ENCODE measurements at places on chromosomes 5 and 9.

- no peak for DNase-seq
These were observed 348.3 kb downstream of the NDUFS4 start for GRCh38 chr5:53908757-53909156.

DNA sequence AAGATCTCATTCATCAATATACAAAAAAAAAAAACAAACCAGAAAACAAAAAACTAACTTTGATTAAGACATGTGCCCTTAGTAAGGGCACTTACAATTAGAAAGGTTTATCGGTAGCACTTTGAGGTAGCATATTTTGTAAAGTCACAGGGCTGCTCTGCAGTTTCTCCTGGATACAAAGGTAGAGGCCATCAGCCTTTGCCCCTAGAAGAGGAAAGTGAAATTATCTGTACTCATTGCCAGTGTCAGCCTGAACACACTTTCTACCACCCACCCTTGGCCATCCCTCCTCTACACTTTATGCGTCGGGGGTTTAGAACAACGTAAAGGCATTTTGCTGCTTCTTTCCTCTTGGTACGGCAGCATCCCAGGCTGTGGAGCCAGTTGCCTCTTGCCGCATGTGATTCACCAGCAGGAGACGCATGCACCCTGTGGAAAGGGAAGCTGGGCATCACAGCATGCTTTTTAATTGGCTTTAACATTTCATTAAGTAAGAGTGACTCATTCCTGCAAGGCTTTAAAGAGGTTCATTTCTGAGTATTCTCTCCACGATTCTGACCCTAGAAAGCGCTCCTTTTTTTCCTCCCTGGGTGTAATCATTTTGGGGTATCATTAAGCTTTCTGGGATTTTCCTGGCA, 84.6 kb downstream of the CEMIP2 start:
- no peak for DNase-seq

- DNase-seq: no peak
These were observed 100.5 kb upstream of the SNX2 start for GRCh38 chr5:122674385-122674784.

DNA sequence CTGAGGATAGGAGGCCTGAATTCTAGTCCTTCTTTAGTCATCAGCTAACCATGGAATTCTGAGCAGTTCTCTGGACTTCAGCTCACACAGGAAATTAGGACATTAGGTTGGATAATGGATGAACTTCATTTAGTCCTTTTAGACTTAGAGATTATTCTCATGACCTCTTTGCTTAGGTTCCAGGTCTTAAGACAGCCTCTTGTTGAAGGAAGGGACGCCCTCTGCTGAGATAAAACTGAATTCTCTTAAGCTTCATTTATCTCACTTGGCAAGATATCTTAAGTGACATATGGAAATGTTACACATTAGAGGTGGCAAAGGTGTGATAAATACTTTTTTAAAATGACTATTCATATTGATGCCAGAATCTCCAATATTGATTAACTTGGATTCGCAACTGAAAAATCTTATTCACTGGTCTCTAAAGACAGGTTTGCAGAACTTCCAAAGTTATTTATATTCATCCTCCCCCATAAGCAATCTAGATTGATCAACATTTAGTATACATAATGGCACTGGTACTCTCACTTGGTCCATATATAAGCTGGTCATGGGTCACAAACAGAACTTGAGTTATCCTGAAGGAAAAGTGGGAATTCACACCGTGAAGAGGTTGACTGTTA, 16.9 kb upstream of the ZNF366 start:
- peak; percentile 40 for DNase-seq

DNA sequence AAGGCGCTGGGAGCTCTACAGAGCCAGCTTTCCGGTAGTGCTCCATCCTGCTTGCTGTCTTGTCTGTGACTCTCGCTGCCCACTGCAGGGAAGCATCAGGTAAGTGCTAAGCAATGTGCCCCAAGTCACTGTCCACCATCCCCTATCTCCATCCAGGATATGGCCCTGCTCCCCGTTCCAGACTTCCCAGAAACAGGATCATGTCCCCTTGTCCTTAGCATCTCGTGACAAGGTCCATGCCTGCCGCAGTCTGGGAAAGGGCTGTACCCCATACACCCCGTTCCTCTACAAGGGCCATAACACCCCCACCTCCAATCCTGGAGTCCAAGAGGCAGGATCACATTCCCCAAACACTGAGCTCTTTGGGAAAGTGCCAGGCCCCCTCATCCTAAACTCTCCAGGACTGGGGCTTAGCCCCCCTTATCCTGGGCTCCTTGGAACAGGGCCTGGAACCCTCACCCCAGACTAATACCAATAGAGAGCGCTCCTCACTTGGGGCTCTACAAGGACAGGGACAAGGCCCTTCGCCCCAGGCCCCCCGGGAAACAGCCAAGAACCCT, 566 bp downstream of the RPP25L start:
- no peak for DNase-seq

- peak; percentile 78 for DNase-seq
These were observed 351.1 kb upstream of the RIOK2 start for GRCh38 chr5:97534166-97534565.

GRCh38 chr5:56638768-56639238, 176.5 kb upstream of the MAP3K1 start:
- DNase-seq: no peak

- peak; percentile 41 for DNase-seq
These were observed 40.3 kb upstream of the GNE start for GRCh38 chr9:36298566-36298965.

DNA sequence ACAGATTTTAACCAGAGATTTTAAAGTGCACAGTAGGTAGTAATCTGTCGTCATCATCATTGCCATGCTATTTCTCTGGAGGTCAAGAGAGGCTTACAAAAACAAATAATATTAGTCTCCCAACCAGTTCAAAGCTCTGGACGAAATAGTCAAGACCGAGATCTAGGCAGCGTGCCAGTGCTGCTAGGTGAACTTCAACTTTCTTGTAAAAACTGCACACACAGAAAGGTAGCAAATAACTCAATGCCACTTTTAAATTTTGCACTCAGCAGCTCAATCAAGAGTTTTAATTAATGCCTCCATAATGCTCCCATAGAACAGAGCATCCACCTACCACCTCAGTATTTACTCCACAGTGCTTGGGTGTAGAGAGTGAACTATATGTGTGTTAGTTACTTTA, 656.8 kb downstream of the IRX1 start:
- DNase-seq: no peak

DNA sequence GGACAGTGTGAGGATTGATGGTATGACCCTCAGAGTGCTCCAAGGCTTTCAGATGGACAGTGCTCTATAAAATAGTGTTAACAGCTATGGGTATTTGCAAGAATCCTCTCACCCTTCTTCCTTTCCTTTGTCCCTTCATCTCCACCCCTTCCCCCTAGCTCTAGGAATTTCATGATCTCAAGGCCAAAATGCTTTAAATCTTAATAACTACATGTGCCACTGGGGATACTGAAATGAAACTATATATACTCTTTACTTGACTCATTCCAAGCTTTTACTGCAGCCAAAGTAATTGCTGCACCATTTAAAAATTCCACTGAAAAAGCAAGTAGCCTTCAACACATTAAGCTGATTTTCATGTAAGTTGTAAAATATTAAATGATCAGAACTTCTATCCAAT, 361.6 kb upstream of the SLC30A5 start:
- no peak for DNase-seq

- DNase-seq: no peak
These were observed 22.9 kb downstream of the DNAH5 start for GRCh38 chr5:13921578-13921977.

- no peak for DNase-seq
These were observed 159.2 kb downstream of the NSG2 start for GRCh38 chr5:174204535-174205313.

DNA sequence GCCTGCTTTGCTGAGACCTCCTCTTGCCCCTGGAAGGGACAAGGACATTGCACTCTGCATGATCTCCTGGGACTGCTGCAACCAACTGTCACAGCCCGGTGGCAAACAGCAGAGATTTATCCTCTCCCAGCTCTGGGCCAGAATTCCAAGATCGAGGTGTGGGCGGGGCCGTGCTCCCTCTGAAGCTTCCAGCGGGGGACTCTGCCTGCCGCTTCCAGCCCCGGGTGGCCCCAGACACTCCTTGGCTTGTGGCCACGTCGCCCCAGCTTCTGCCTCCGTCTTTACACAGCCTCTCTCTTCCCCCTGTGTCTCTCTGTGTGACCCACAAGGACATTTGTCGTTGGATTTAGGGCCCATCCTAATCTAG, 67.1 kb downstream of the COL5A1 start:
- DNase-seq: no peak

DNA sequence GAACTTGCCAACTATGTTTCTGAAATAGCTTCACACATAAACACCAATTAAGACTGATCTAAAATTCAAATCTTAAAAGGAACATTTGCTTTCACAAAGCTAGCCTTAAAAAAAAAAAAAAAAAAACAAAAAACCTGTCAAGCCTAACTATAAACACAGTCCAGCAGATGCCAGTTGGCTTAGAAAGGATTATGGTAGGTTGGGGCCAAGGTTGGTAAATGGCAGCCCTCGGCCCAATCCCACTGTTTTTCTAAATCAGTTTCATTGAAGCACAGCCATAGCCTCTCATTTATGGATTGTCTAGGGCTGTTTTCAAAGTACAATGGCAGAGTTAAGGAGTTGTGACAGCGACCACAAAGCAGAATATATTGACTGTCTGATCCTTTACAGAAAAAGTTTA, 75.7 kb upstream of the FRRS1L start:
- DNase-seq: no peak

DNA sequence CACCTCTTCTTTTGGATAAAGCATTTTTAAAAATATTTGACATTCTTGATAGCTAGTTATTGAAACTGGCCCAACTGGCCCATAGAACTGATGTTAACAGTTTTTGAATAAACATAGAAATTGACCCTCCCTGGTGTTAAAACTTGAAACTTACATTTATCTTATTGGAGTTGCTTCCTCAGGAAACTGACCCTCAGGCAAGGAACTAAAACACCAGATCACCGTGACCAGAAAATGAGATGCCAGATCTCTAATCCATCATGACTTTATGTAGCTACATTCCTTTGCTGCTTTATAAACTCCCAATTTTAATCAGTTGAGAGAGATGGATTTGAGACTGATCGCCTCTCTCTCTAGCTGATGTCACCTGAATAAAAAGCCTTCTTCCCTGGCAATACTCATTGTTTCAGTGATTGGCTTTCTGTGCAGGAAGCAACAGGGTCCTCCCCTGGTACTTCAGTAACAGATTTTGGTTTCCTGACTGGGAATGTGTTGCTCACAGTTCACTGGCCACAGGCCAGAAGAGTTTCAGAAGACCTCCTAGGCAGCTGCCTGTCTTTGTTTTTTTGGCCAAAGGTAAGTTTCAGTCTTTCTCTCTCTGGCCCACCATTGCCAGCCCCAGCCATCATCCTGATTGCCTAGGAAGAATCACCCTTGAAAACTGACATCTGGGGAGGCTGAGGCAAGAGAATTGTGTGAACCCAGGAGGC, 212.4 kb downstream of the DTWD2 start:
- DNase-seq: no peak

GRCh38 chr5:35236770-35237169, 6.5 kb upstream of the PRLR start:
- no peak for DNase-seq

- DNase-seq: no peak
These were observed at the start of gene PCDHB3 for GRCh38 chr5:141100243-141100805. TSS of gene PCDHB3 (plus strand) at chr5:141100473. CDS start at chr5:141100650, 177 bp downstream.

DNA sequence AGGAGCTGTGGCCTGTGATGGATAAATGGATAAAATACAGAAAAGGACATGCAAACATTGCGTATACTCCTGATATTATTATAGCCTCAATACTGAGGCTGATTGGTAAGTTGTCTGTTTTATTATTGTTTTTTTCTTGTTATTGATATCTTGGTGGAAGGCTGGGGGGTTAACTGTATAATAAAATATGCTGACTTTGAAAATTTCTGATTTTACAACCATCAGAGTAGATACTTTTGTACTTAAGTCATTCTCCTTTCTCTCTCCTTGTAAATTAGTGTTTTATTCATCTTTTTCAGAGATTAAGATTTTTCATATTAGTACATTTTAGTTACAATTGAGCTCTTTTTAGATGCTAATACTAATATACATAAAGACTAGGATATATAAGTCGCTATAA, 53.5 kb downstream of the ICE1 start:
- DNase-seq: no peak

DNA sequence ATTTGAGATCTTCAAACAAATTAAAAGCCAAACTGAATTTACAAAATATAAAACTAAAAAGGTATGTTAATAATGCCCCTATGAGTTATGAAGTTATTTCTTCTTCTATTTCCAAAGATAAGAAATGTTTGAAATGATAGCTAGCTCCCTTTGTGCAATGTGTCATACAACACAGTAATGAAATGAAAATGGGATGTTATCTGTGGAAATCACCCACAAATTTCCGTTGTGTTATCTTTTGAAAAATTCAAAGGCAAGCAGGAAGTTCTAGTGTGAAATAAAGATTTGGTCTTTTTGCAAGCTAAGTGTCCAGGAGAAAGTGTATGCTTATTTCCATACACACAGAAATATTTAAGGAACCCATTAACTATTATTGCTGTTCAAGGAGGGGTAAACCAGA, 375.3 kb upstream of the PRR16 start:
- no peak for DNase-seq

DNA sequence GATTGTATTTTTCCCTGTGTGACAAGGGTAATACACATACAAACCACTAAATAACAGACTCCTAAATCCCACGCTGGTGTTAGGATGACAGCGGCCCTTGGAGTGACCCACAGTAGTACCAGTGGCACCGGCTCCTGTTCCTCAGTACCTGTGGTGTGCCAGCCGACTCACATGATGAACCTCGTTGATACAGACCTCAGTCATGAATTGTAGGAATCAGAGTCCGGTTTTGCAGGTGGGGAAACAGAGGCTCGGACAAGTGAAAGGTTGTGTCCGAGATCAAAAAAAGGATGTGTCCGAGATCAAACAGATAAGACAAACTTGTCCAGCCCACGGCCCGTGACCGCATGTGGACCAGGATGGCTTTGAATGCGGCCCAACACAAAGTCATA, 78.0 kb downstream of the AMBP start:
- DNase-seq: no peak

GRCh38 chr5:32683125-32683524, 28.0 kb upstream of the NPR3 start:
- DNase-seq: no peak

- DNase-seq: no peak
These were observed 154.3 kb downstream of the NFIB start for GRCh38 chr9:14159440-14160216.

DNA sequence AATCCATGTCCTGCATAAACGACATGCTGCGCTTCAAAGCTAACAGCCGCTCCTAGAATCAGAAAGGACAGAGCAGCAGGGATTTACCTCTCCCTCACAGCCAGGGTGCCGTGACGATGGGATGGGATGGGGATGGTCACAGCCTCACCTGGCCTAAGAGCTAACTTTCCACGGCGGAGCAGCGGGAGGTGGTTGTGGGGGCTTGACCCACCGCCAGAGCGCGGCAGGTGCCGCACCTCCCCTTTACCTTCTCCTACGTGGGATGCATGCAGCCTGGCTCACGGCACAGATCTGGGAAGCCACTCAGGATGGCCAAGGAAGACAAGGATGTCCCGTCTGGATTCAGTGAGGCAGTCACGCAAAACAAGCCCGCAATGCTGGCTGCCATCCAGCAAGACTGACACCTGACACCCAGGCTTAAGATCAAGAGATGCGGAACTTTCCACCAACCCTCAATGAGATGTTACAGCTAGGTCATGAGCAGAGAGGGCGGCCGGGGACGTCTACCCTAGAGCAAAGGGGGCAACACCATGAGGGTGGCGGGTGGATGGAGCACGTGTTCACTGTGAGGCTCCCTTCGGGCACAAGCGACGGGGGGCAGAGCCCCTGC, 5.8 kb downstream of the BRD9 start:
- no peak for DNase-seq

Measured in BJ (cell line).